ENCODE measurements at places on chromosomes 2 and 18.
A peak's percentile ranks its signal among the peaks of the same experiment; 100 is the strongest.

DNA sequence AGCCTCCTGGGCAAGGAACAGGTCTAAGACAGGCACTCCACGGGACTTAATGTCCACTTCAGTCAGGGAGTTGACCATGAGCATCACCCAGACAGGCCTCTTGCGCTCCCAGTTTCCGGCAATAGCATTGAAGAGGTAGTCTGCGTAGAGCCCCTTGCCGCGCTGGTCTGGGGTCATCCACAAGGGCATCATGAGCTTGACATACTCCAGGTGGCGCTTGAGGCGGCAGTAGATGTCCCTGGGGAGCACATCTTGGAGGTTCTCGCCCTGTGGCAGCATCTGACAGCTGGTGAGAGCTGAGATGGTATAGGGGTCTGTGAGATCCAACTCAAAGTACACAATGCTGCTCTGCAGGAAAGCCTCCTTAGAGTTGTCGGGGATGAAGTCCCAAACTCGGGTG, 10.6 kb downstream of the TRABD2A start:
- DNase-seq, result no peak

DNA sequence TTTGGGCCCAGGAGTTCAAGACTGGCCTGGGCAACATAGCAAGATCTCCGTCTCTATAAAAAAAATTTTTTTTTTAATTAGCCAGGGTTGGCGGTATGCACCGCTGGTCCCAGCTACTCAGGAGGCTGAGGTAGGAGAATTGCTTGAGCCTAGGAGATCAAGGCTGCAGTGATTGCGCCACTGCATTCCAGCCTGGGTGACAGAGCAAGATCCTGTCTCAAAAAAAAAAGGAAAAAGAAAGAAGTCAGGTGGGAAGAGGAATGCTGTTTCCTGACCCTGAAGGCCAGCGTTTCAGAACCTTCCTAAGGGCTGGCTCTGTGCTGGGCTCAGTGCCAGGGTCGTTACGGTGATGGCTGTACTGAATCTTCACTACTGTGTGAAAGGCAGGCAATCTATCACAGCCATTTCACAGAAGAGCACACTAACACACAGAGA, 35.0 kb upstream of the AGAP1 start:
- DNase-seq, result no peak

DNA sequence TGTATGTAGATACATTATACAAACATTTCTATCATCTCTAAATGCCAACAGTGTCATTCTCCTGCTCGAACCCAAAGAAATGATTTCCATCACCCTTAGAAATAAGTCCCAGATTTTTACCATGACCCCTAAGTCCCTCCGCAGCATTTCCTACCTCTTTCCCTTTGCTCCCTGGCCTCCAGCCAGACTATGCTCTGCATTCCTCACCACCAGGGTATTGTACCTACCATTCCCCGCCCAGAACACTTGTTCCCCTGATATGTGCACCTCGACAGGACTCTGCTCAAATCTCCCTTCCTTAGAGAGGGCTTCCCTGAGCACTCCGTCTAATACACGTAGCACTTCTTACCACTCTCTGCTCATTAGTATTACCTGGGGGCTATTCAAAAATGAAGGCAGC, 630.2 kb downstream of the ARHGAP15 start:
- no peak for DNase-seq

DNA sequence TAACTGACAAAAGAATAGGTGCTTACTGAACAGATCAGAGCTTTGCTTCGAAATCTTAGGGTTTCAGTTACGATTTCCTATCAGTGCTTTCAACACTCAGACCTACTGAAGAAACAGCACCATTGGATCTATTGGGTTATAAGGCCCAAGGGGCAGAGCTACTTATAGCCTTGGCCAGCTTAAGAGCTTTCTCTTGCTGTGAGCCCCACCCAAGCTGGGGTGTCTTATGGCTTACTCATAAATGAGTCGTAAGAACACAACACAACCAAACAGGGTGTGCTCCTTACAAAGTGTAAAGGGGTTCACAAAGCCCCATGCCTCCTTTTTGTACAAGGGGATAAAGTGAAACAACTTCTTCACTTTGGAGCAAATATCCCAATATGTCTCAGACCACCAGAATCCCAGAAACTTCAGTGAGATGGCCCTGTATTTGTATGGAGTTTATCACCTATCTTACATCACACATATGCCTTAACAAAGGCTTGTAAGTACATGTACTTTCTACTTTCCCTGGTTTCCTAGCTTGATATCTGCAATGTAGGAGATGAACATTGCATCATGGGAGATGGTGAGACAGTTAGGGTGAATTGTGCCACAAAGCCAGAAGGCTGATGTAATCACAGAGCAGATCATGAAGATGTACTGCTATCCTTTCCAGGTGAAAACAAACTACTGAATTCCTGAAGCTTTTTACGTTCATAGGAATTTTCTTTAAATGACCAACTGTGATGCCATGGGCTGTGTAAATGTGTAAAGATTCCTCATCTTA, 115.5 kb upstream of the GLI2 start:
- DNase-seq, result no peak

DNA sequence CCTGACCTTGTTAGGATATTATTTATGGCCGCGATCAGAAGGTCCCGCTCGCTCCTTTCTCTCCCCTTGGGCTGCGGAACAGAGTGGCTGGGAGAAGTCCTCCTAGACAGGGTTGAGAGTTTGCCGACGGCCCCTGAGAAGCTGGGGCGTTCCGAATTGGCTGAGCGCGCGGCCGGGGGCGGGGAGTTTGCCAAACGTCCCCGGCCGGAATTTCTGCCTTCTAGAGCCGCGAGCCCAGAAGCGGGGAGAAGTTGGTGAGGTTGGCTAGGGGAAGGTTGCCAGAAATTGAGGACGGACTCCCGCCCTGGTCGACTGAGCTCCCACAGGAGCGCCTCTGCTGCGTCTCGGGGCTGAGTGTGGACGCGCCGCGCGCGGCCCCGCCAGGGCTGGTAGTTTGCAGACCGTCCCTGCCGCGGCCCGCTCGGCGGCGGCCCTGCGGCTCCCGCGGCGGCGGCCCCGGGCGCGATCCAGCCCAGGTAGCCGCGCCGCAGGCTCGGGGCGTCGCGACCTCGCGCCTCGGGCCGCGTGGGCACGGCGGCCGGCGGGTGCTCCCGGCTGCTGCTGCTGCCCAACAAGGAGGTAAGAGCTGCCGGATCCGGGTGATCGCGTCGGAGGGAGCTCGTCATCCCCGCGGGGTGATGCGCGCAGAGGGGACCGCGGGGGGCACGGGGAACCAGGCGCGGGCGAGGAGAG, 134.0 kb upstream of the MGAT5 start:
- peak; percentile 93 for DNase-seq

DNA sequence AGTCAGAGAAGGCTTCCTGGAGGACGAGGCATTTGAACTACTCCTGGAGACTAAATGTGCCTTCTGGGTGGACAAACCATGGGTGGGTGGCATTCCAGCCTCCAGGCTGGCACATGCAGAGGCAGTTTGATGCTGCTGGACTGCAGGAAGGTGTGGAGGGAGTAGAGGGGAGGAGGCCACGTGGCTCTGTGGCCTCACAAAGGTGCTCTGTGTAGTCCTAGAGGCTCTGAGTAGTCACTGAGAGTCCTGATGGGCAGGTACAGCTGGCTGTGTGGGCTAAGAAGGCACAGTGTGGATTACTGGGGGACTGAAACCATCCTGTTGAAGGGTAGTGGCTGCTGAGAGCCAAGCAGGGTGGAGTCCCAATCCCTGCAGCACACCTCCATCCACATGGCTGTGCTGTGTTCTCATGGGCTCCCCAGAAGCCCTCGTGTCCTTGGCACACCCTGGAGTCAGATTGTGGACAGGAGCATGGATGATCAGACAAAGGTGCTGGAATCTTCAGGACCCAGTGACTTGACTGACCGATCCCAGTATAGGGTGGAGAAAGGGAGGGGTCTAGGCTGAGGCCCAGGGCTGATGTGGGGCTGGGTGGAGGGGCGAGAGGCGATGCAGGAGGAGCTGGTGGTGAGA, 87.4 kb upstream of the HS6ST1 start:
- no peak for DNase-seq

DNA sequence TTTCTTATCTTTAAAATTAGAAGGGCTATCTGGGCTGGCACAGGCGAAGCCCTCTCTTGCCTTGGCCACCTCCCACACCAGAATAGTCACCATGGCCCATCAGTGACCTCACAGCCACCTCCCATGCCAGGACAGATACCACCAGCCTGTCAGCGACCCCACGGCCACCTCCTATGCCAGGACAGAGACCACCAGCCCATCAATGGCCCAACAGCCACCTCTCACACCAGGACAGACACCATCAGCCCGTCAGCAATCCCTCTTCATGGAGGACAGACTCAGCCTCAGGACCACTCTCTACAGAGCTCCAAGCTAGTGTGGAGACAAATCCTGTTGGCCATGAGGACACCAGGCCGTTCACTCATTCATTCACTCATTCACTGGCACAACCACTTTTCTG, 74.6 kb downstream of the ASB1 start:
- no peak for DNase-seq

DNA sequence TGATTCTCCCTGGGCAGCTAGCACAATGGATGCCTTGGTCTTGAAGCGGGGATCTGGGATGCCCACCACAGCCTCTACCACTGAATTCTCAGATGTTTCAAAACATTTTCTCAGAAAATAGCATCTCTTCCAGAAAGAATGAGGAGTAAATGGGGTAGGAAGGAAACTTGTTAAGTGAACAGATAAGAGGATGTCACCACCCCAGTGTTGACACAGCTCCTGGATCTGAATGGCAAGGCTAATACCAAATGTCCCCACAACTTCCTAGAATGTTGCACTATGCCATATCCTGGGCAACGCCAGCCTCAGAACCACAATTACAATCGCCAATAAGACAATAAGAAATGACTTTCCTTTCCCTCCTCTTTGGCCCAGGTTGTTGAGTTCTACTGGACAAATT, 177.2 kb downstream of the BCL11A start:
- DNase-seq, result no peak

DNA sequence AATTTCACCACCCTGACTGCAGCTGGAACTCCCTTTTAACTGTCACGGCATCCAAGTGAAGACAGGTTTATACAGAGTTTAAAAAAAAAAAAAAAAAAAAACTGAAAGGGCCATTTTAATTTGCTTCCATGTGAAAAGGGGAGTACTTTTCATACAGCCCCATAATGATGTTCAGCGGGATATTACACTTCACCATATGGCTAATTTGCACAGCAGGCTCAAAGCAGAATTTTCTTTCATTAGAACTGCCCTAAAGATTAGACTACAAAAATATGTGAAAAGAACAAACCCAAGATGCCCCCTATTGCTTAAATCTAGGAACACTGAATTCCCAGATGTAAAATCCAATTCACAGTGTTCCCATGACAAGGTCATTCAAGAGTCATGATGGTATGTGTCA, 301.8 kb downstream of the EXOC6B start:
- no peak for DNase-seq

- peak; percentile 88 for DNase-seq
These were observed 23.6 kb upstream of the HES6 start for GRCh38 chr2:238263204-238264071.

- no peak for DNase-seq
These were observed 31.0 kb downstream of the TMEM87B start for GRCh38 chr2:112085916-112086669.

- no peak for DNase-seq
These were observed 263.7 kb downstream of the DOK6 start for GRCh38 chr18:69664399-69664798.

GRCh38 chr2:165373278-165374010, 96.1 kb upstream of the CSRNP3 start:
- DNase-seq, result no peak

- no peak for DNase-seq
These were observed 215.5 kb upstream of the FIGN start for GRCh38 chr2:163951312-163951711.

DNA sequence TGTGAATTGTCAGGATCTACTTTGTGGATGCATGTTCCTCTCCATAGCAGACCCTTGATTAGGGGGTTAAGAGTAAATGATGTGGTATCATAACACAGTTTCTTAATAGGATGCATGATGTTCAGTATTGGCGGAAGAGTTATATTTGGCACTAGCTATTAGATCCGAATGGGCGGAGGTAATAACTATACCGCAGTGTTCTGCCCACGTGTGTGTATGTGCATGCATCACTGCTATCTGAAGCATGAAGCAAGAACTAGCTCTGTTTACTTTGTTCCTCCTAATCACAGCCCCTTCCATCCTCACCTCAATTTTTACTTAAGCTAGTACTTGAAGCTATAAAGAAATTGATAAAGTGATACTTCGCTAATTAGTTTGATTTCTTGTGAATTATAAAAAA, 159.6 kb upstream of the NOSTRIN start:
- no peak for DNase-seq

- peak; percentile 85 for DNase-seq
These were observed 265.1 kb upstream of the SIX2 start for GRCh38 chr2:45274250-45274926.

DNA sequence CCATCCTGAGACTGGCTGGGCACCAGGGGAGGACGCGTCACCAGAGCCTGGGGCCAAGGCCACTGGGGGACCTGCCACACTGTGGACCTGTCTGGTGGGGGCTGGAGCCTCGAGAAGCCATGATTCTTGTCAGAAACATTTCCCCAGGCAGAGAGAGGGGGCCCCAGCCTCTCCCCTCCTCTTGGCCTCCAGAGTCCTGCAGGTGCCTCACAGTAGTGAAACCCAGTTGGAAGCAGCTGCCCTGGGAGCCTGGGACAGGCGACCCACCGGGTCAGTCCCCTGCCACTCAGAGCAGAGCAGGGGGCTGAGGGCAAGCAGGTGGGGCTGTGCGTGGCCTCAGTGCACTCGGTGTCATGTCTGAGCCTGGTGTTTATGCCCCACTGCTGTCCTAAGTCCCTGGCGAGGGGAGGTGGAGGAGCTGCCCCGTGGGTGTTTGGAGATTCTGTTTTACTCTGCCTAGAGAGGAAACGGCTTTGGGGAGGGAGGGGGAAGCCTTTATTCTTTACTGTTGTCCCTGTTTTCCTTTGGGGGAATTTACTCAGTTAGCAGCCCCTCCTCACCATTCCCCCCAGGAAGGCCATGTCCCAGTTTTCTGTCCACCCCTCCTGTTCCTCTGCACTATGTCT, 7.7 kb downstream of the OXER1 start:
- DNase-seq, result no peak

- DNase-seq, result no peak
These were observed 144.7 kb downstream of the SLC4A3 start for GRCh38 chr2:219772103-219772635.

DNA sequence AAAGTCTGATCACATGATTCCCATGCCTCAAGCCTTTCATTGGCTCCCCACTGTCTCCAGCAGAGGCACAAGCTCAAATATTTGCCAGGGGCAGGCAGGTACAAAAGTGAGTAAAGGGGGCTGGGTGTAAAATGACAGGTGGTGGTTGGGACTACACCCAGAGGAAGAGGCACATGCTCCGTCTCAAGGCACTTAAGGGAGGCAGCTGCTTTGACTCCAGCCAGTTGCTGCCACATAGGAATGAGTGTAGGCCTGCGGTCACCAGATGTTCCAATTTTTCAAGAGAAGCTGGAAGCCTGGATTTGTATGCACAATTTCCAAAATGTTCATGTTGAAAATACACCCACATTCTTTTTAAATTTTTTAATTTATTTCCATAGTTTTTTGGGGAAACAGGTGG, 164.4 kb downstream of the UPP2 start:
- no peak for DNase-seq
